Activated CD4-positive, alpha-beta T cell treated with anti-CD3 and anti-CD28 coated beads for 24 hours (primary cell): ENCODE measurements at places on chromosomes 4 and X.
A peak's percentile ranks its signal among the peaks of the same experiment; 100 is the strongest.

- no peak for DNase-seq
Observed at GRCh38 chr4:55303760-55304165, 42.3 kb upstream of the SRD5A3 start.

GRCh38 chr4:187209921-187210613 lies 486.4 kb upstream of the FAT1 start:
- DNase-seq, result no peak

- no peak for DNase-seq
Observed at GRCh38 chr4:169099771-169100180, 89.7 kb upstream of the CBR4 start.

- no peak for DNase-seq
Observed at GRCh38 chr4:174260099-174260498, 23.4 kb downstream of the FBXO8 start.

DNA sequence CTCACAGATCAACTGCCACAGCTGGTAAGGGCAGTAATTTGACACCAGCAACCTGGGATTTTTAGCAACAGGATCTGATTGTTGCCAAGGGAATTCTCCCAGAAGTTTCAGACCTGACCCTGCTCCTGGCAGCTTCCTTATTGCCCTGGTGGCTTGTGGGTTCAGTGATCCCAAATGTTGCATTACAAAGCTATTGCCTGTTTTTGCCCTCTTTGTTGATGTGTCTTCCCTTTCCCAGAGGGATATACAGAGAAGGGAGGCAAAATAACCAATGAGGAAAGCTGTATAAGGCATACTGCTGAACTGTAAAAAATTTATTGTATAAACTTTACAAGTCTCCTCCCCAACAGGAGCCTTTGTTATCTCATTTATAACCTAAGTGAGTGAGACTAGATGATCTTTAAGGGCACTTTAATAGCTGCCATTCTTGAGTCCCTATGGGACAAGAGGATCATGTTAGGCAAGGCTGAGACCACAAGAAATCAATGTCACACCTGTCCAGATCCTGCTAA lies 22.2 kb downstream of the VSIG4 start:
- DNase-seq, result no peak

DNA sequence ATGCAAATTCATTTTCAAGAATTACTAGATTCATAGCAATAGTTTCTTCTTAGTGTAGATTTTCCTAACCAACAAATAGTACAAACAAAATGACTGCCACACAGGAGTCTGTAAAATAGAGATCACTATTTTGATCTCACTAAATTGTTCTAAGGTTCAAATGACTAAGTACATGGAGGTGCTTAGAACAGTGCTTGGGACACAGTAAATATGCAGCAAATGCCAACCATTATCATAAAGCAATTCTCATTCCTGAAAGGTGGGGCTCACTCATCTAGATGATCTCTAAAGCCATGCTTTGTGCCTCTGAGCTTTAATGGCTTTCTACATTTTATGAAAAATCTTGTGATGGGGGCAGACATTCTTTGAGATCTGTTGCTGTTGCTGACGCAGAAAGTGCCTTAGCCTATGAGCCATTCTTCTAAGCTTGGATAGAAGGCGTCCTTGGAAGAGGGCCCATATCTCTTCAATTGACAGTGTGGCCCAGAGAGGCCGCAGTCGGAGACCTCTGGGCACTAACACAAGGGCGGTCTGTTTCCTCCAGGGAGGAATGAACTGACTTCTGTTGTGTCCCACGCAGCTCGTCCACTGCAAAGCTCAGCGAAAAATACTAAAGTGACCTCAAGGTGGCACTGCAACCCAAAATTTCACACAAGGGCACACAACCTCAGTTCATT lies 23.5 kb downstream of the TLR10 start:
- peak; percentile 38 for DNase-seq

GRCh38 chr4:114280645-114281044 lies 301.2 kb upstream of the ARSJ start:
- no peak for DNase-seq

GRCh38 chrX:153569475-153569874 lies 29.5 kb downstream of the CCNQ start:
- no peak for DNase-seq

DNA sequence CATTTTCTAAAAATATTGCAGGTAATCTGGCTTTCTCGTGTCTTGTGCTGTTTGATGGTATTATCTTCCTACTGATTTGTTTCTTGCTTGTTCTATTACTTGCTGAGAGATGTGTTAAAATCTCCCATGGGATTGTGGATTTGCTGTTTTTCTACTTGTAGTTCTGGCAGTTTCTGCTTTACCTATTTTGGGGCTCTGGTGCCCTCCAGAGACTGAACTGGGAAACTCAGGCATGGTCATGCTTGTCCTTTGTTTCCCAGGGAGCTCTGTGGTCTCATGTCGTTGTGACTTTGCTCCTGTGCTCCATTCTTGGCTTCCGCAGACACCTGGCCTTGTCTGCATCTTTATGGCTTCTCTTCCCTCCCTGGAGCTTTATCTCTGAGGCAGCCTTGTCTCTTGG lies 39.5 kb downstream of the NSD2 start:
- no peak for DNase-seq

GRCh38 chr4:153683763-153684181 lies 308 bp upstream of the TLR2 start:
- DNase-seq, result no peak

DNA sequence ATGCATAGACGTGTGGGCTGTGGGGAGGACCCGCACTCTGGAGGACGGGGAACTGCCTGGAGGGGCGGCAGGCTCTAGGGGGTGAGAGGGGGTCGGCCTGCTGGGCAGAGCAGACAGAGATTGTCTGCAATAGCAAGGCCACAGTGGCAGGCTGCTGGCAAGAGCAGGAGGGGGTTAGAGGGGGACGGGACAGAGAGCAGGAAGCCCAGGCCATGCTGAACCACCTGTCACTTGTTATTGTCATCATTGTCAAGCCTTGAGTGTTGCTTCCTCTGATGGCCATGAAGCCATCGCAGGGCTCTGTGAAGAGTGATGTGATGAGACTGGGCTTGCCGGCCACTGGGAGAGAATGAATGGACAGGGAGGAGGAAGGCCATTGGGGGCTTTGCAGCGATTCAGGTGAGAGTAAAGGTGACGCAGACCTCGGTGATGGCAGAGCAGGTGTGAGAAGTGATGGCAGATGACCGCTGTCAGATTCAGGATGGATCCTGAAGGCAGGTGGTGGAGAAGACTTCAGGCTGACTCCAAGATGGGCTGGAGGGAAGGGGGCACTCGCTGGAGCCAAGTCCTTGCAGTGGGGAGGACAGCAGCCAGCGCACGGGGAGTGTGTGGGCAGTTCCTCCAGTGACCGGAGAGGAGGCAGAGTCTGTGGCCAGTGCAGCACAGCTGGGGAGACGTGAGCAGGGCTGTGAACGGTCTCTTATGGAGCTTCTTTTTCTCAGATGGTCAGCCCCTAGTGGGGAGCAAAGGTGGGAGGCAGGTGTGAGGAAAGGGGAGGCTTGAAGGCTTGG lies 43.6 kb downstream of the HTT-AS start:
- no peak for DNase-seq
